Fibroblast of skin of scalp (primary cell): ENCODE measurements at places on chromosomes 5 and 9.

DNA sequence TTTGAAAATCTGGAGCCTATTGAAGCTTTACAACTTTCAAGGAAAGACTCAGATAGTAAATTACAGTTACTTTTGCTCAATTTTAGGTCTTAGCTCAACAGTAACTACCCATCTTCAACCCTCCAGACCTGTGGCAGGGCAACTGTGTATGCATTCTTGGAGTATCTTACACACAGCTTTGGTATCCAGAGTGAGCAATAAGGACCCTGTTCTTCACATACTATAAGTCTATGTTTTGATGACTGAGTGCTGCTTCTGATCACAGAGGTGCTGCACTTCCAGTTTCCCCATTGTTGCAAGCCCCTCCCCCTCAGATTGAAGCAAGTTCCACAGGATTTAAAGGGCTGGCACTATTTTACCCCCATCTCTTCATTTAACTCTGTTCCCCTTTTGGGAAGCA lies 737.4 kb upstream of the GRAMD2B start:
- peak; percentile 24 for DNase-seq

DNA sequence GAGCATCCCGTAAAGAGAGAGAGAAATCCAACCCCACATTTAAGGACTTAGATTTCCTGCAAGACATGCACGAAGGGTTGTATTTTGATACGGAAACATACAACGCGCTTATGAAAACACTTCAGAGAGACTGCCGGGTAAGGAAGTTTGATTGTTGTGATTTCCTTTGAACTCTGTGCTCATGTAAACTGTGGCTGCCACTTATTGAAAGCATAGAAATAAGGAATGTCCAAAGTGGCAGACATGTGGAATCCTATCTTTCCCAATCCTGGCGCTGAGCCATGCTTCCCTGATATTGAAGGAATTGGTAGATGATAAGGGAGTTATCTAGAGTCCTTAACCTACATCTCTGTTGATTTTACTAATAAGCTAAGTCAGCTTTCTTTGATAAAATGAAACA lies 119.4 kb downstream of the PRKACG start:
- no peak for DNase-seq

DNA sequence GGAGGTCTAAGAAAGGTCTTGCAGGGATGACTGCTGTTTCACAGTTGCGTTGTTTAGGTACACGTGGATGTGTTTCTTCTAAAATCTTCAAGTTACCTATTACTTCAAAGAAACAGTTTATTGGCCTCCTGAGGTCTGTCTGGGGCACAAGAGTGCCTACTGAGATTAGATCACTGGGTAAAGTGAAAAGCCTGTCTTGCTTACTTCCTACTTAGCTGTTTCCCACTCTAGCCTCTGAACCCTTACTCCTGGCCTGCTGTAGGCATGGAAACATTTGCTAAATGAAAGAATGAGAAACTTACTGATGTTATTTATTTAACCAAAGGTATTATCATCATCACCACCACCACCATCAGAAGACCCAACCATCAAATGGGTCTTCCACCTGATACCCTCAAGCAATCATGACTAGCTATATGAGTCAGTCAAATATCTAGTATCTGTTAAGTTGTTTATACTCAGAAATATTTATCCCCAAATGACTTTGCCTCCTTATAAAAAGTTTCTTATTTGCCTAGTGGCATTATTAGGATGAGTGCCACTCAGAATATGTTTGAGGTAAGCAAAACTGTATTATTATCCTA lies 92.5 kb downstream of the ELAVL2 start:
- DNase-seq = no peak

- DNase-seq = no peak
These were observed 200.8 kb downstream of the DIRAS2 start for GRCh38 chr9:90441814-90442213.

GRCh38 chr5:1553539-1554409 lies 30.0 kb upstream of the LPCAT1 start:
- no peak for DNase-seq

DNA sequence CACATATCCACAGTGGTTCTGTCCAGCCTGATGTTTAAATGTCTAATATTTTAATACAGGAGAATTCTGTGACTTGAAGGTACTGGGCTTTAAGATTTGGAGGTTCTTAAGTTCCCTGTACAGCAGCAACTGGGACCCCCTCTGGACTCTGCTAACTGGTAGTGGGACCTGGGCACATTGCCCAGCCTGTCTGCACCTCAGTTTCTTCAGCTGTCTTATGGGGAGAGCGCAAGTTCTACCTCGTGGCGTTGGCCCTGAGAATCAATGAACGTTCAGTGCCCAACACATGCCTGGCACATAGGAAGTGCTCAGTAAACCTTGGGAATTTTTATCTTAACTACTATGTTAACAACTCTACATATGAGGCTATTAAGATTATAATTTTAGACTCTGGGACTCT lies 1.4 kb downstream of the SLC2A6 start:
- DNase-seq = no peak

GRCh38 chr9:6068983-6069382 lies 53.6 kb upstream of the RANBP6 start:
- DNase-seq = no peak

GRCh38 chr5:33438996-33439395 lies 1.8 kb upstream of the TARS1 start:
- no peak for DNase-seq

DNA sequence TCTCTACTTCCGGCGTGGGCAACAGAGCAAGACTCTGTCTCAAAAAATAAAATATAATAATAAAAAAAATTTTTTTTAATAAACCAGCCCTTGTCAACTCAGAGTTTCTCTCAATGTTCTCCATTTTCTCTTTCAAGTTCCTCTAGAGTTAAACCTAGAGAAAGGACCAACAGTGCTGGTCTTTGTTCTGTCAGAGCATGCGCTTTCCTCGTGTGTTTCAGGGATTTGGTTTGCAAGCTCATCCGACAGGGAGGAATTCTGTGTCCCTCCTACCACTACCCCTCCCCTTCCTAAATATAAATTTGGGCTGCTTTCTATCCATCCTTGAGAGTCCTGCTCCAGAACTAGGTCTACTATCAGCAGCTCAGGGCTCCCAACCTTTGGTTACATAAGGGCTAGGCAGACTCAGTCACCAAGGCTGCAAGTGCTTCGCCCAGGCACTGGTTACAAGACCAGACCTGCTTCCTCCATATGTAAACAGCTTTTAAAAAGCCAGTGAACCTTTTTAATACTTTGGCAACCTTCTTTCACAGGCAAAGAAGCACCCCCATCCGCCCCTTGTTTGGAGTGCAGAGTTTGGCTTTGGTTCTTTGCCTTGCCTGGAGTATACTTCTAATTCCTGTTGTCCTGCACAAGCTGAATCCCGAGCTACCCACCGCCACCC lies 13.5 kb downstream of the SETX start:
- DNase-seq = no peak

DNA sequence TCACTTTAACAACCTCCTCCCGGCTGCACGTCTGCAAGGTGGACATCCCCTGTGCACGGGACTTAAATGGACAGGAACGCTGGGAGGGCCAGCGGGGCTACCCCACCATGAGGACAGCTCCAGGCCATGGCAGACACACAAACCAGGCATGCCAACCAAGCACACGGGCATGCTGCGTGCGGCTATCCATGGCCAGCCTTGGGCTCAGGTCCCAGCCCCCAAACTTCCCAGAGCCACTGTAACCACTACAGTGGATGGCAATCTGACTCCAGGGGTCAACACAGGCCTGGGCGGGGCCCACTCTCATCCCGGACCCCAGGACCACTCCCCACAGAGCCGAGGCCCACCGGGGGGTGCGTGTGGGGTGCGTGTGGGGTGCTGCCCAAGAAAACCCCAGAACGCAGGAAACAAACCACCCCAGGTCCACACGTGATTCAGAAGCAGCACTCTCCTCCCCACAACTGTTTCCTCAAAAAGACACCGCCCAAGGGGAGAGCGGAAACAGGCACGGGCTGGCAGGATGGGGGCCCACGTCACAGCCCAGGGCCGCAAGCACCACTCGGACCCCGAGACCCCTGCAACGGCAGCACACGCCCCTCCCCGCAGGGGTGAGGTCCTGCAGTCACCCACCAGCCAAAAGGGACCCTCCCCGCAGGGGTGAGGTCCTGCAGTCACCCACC lies 7.4 kb downstream of the SLC12A7 start:
- no peak for DNase-seq

- no peak for DNase-seq
These were observed 72.3 kb downstream of the RAPGEF1 start for GRCh38 chr9:131667576-131667975.

DNA sequence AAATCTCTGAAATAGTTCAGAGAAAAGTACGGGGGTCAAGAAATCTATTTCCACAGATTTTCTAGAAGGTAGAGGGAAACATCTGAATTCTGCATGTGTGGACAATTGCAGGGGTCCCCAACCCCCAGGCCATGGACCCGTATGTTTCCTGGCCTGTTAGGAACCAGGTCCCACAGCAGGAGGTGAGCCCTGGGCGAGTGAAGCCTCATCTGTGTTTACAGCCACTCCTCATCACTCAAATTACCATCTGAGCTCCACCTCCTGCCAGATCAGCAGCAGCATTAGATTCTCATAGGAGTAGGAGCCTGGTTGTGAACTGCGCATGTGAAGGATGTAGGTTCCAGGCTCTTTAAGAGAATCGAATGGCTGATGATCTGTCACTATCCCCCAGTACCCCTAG lies 200.5 kb upstream of the EDIL3 start:
- DNase-seq = no peak

GRCh38 chr5:172185096-172185461 lies 2.9 kb downstream of the STK10 start:
- DNase-seq = no peak

GRCh38 chr5:95780597-95780996 lies 41.9 kb downstream of the GLRX start:
- DNase-seq = no peak

DNA sequence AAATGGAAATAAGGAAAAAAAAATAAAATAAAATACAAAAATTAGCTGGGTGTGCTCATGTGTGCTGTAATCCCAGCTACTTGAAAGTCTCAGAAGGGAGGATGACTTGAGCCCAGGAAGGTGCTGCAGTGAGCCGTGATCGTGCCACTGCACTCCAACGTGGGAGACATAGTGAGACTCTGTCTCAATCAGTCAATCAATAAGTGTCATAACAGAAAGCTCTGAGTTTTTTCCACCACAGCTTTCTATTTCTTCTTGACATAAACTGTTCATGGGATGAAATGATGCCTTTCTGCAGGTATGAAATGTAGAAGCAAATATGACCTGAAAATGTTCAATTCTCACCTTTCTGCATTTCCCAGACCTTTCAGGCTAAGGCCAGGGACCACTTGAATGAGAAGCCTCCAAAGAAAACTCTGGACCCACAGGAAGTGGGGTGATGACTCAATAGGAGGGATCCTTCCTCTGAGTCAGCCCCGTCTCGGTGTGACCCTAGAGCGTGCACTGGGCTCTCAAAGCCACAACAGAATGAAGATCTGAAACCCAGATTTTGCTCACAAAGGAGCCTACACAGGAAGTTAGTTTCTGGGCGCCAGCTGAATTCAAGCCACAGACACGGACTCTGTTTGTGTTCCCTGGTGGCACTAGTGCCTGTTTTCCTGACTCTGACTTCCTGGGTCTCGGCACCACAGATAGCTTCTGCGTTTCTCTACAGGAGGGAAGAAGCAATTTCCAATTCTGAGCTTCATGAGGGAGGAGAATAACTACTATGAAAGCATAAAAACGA lies 62.0 kb downstream of the ANKH start:
- DNase-seq = peak; percentile 83

GRCh38 chr9:123796094-123796493 lies 133.8 kb downstream of the DENND1A start:
- DNase-seq = peak; percentile 33

GRCh38 chr9:136385015-136385414 lies 11.5 kb upstream of the CARD9 start:
- DNase-seq = no peak

DNA sequence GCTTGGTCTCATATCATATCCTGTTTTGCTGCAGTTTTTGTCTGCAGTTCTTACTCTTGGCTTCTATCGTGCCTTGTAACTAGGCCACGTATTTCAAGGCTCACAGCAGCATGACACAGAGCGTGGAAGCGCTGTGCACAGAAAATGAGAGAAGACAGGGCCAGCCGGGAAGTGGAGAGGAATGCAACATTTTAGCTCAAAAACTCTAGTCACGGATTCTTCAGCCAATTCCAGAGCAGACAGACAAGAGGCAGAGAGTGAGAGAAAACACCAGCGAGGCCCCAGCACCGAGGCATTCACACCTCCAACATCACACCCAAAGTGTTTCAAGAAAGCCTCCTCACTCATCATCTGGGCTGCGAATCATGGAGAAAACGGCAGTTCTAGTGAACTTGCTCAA lies 160.8 kb downstream of the DNAH5 start:
- DNase-seq = no peak

DNA sequence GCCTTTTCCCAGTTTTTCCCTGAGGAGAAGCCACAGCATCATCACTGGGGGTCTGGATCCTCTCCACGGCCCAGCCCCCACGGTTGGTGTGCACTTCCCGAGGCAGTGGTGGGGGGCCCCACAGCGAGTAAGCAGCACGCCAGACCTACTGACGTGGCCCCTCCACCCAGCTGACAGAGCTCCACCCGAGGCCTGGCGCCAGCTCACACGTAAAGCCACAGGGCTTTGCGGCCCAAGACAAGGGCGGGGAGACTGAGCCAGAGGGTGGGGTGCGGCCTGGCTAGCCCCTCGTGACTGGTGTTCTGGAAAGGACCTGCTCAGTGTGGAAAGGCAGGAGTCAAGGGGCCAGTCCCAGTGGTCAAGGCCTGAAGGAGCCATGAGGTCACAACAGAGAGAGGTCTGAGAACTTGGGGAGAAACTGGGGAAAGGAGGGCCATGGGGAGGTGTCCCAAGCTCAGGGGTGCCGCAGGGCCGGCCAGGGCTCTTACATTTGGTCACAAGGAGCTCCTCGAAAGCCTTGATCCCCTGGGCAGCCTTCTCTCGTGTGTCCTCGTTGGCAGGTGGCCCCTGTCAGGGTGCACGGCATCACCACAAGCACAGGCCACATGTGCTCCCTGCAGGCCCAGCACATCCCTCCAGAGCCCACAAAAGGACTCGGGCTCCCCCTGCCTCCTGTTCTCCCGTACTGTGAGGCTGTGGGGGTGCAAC lies 5.5 kb downstream of the SNAPC4 start:
- no peak for DNase-seq

GRCh38 chr9:23779220-23779619 lies 46.8 kb downstream of the ELAVL2 start:
- no peak for DNase-seq

DNA sequence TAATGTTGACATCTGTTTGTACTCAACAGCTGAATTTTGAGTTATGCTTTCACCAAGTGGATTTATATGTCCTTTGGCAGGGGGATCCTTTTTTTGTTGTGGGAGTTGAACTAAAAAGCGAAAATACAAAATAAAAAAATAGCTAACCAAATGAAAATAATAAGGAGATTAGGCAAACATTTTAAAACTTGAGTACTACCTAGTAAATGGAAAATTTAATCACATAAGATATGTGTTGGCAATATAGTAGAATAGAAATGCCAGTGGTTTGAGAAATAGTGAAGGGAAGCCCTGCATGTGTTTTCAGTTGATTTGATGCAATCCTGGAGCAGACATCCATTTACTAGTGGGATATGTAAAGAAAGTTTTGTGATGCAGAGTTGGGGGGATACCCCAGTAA lies 98.0 kb downstream of the RASGRF2 start:
- DNase-seq = no peak
